ENCODE measurements at places on chromosomes 6 and 20. TPM values are rescaled to one million over a fixed set of nuclear protein-coding genes. Genes with fewer than 3 reads are reported as not detected.

- no peak for DNase-seq
These were observed 152.7 kb downstream of the LY86 start for GRCh38 chr6:6741264-6741663.

- DNase-seq, result no peak
These were observed 9.5 kb downstream of the RPL10A start for GRCh38 chr6:35477551-35478179.

CRIP3 gene
- total RNA-seq, result 42.2 TPM

DOK5 gene
- total RNA-seq, result not detected

KIF25 gene
- not detected for total RNA-seq

DNA sequence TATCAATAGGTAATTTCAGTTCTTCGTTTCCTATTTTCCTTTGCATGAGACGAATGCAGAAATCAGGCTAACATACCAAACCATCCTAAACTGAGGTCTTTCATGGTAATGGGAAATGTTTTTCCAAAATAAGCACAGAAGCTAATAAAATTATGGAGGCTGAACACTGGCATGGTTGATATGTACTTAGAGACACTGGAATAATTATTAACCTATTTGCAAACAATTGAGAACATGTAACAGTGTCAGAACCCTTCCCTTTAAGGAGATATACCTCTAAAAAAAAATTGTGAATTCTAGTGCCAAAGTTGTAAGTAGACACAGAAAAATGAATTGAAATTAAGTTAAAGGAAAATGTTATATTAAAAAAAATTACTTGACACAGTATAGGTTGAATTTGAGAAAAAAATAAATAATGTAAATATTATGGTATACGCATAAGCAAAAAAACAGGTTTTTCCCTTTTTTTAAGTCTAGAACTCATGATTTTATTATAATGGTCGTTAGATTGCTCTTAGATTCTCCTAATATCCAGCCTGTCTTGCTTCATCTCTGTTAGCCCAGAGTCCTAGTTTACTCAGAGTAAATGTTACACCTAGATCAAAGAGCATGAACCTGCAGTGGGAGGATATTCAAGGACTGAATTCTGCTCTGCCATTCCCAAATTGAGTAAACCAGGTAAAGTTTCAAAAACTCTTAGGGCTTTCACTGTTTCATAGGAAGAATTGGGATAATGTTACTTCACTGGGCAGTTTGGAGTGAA is 1.7 kb downstream of the SLC17A2 start:
- no peak for DNase-seq

DNA sequence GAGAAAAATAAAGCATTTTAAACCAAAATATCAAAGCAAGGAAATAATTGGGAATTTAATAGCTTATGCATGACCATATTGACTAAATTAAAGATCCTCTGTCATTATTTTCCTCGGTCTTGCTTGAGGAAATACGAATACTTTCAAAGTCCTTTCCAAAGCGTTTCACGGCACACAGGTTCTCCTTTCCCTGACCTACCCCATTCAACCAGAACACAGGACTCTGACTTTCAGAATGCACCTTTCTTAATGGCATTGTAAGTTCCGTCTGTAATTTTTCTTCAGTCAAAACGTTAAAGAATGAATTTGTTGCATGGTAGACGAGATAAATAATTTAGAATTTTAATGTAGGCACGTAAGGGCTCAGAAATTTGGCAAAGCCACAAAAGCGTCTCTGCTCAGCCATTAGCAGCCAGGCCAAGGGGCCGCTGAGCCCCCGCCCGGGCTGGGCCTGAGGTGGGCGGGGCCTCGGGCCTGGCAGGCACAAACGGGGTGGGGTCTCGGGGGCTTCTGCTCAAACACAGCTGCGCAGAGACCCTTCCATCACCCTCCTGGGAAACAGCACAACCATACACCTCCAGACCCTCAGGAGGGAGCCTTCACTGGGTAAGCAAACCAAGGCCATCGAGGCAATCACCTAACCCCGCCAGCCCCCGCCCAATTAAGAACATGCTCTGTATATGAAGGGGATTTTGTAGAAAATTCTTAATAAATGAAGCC is 3.4 kb downstream of the NEDD9 start:
- DNase-seq, result no peak

DNA sequence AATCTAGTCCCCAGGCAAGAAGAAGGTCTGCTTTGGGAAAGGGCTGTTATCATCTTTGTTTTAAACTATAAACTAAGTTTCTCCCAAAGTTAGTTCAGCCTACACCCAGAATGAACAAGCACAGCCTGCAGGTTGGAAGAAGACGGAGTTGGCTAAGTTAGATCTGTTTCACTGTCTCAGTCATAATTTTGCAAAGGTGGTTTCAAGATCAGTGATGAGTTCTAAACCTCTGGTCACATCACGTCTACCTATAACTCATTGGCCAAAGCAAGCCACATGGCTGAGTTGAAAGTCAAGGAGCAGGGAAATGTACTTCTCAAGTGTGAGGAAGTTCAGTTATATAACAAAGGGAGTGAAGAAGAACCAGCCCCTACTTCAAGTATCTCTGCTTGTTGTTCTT is 50.5 kb upstream of the ECI2 start:
- no peak for DNase-seq

GRCh38 chr6:74851596-74851995 is 354.3 kb downstream of the COL12A1 start:
- DNase-seq, result no peak

- no peak for DNase-seq
These were observed 609 bp downstream of the OGFRL1 start for GRCh38 chr6:71289039-71289801.

DNA sequence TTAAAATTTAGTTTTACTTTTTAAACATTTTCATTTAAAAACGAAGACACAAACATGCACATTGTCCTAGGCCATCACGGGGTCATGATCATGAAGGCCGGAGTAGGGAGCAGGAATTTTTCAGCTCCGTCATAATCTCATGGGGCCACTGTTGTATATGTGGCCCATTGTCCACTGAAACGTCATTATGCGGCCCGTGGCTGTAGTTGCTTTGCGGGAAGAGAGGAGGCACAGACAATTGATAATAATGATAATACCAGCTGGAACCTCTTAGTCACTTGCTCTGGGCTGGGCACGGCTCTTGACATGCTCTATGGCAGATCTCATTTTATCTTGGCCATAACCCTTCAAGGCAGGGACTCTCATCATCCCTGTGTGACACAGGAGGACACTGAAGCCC is 56.5 kb upstream of the FNDC1 start:
- no peak for DNase-seq

DNA sequence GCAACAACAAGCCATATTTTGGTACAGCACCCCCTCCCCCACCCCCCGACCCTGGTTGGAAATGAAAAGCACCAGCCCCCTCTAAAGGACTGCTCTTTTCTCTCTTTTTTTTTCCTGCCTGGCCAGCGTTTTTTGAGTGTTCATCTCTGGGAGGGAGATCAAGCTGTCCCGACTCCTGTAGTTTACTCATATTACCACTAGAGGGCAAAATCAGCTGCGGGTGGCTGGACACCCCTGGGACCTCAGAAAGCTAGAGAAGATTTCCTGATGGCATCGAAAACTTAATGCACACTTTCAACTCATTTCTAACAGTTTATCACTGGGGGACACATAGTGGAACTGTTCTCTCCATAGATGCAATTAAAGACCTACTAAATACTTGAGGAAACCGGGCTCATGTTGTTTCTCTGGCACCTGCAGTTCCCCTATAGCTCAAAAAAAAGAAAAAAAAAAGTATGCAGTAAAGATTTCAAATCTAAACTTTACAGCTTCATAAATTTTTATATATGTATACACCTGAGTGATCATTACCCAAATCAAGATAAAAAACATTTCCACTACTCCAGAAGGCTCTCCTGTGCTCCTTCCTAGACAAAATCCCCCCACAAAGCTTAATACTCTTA is 24.4 kb downstream of the CNBD2 start:
- DNase-seq, result no peak

DNA sequence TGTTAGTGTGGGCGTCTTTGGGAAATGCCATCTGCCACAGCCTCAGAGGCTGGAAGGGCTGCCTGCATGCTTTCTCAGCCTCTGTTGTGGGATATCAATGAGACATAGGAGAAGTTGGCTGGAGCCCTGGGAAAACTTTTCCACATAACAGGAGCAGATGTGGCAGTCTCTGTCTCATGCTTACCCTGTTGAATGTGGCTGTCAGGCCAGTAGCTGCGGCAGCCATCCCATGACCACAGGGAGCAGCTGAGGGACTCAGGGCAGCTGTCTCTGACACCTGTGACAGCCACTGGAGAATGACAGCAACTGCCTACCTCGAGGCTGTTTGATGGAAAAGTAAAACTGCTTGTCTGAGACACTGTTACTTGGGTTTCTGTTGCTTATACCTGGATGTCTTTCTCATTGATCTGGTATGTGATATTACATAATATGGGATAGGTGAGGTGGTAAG is 64.4 kb downstream of the TULP4 start:
- DNase-seq, result no peak

DNA sequence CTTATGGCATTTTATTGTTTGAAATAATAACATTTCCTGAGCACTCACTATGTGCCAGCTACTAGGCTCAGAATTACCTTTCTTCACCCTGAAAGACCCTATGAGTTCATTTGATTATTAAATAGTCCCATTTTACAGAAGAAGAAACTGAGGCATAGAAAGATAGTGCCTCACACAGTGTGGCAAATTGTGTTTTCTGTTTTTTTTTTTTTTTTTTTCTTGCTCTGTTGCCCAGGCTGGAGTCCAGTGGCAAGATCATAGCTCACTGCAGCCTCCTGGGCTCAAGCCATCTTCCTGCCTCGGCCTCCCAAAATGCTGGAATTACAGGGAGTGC is 59.7 kb upstream of the PTPN1 start:
- DNase-seq, result no peak

SLC22A16 gene
- not detected for total RNA-seq

RIMS1 gene
- not detected for total RNA-seq

- DNase-seq, result no peak
These were observed 40.0 kb downstream of the MYLIP start for GRCh38 chr6:16168858-16169257.

CST3 gene
- total RNA-seq, result not detected

NRSN1 gene
- total RNA-seq, result not detected

DNA sequence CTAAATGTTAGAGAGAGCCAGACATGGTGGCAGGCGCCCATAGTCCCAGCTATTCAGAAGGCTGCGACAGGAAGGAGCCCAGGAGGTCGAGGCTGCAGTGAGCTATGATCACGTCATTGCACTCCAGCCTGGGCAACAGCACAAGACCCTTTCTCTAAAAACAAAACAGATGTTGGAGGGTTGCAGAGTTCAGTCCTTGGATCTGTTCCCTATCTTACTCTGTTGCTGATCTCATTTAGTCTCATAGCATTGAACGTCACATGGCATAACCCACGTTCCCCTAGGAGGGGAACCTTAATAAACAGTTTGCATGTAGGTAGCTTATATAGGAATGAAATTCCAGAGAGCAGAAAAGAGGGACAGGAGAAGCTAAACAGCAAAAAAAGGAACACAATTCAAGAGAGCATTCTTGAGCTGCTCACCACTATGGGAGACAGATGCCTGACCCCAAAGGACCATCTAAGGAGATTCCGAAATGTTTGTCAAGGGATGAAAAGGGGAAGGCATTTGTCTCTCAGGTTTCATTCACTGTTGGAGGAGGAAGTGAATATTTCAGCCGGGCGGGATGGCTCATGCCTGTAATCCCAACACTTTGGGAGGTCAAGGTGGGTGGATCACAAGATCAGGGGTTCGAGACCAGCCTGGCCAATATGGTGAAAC is 54.6 kb upstream of the PIM1 start:
- no peak for DNase-seq

RRAGD gene
- total RNA-seq, result 5.6 TPM

GRCh38 chr20:49642816-49643215 is 70.9 kb downstream of the B4GALT5 start:
- DNase-seq, result no peak

DSP gene
- 0.02 TPM for total RNA-seq

RCAN2 gene
- total RNA-seq, result not detected

DNA sequence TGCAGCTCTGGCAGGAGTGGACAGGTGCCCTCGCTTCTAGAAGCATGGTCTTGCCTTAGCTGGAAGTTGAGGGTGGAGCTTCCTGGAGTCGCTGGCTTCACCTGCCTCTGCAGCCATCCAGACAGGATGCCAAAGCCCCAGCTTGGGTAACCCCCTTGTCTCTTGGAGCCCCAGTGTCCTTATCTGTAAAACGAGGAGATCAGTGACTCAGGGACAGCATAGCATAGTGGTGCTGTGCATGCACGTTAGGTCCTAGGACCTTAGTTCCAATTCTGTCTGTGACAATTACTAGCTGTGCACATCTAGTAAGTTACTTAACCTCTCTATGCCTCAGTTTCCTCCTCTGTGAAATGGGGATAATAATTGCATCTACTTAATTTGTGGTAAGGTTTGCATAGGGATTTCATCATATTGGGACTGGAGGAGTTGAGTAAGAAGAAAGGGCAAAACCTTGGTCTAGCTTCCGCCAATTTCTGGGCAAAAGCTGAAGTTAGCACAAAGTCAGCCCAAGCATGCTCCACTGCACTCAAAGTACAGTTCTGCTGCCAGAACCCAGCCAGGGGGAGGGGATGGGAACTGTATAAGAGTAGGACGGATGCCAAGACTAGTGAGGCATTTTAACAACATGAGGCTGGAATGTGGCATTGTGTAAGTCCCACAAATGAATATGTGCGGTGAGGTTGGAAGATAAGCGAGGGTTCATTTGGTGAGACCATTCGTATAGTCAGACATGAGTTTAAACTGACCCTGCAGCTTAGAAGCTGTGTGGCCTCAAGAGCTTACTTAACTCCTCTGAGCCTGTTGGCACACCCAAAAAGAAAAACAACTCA is 24.5 kb downstream of the TOX2 start:
- DNase-seq, result no peak

GRCh38 chr6:85496009-85496579 is 46.2 kb downstream of the NT5E start:
- DNase-seq, result no peak

SLC35D3 gene
- not detected for total RNA-seq

DNA sequence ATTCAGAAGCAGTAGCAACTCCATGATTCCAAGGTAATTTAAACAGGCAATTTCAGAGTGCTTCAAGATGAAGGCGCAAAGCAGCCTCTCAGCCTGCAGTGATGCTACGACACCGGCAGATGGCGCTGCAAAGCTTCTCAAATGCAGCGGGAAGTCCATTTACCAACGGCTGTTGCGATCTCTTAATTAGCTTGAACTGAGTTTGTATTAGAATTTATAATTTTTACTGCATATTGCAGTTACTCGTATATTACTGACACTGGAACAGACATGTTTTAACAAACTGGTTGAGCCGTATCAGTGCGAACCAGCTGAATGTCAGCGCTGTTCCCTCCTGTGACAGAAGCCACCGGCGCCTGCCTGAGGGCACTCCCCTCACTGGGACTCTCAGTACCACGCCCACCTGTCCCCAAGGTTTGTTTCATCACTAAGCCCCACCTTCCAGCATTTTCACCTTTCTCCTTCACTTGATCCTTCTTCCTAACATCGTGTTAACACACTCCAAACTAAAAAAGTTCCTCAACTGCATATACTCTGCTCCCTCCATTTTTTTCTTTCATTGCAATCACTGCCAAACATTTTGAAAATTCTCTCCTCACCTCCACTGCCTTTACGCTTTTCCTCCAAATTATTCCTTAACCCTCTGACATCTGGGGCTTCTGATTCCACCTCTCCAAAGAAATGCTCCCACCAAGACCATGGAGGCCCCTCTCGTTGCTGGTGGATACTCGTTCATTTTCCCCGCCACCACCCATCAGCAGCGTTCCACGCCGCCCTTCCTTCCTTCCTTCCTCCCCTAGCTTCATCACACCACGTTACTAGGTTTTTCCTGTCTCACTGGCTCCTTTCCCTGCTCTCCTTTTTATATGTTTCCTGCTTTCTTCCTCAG is 14.5 kb downstream of the GNL1 start:
- DNase-seq, result peak; percentile 65
